Thoracic aorta (tissue), 2 donors: ENCODE measurements at places on chromosomes 7 and 10. TPM values are rescaled to one million over a fixed set of nuclear protein-coding genes. Genes with fewer than 3 reads are reported as not detected.

DNA sequence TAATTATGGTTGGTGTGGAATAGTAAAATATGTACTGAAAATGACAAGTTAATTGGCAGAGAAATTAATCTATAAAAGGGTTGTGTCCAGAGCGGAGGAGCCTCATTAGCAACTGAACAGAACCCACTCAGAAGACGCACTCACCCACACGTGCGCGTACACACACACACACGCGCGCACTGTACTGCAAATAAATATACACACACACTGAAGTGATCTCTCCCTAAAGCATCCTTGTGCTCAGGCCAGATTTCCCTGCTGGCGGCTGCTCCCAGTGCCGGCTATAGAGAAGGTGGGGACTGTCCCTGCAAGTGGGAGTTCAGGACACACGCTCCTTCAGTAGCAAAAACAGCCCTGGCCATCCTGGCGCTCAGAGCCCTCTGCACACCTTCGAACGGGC lies 85.2 kb downstream of the CHST15 start:
- no peak overlapping the region for H3K27ac ChIP-seq
- peaks cover 10% of the 10 kb centered on the region for H3K36me3 ChIP-seq
- no peaks in the 10 kb centered on the region for H3K4me1 ChIP-seq
- no peak for DNase-seq
- no peak overlapping the region for H3K4me3 ChIP-seq

DNA sequence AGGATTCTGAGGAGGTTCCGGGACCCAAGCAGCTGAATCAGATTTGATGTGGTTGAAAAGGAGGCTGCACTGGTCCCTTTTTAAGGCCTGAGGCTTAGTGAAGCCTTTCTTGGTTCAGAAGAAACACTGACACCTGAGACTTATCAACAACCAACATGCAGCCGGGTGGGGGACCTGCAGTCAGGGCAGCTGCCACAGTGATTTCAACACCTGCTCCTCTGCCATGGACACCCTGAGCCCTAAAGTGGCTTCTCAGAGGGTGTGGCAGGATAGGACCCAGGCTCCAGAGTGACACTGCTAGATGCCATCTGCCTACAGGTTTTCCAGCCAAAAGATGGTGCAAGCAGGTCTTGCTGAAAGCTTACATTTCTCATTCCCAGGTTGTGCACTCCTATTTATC lies 99.3 kb downstream of the COL13A1 start:
- no peaks in the 10 kb centered on the region for H3K36me3 ChIP-seq
- H3K27me3 ChIP-seq: no peaks in the 10 kb centered on the region
- no peak overlapping the region for H3K4me3 ChIP-seq
- no peak overlapping the region for H3K27ac ChIP-seq
- peaks cover 25% of the 10 kb centered on the region for H3K4me1 ChIP-seq

GRCh38 chr7:51027935-51028830 lies 245.5 kb upstream of the GRB10 start:
- H3K4me1 ChIP-seq: no peaks in the 10 kb centered on the region
- H3K27me3 ChIP-seq: no peaks in the 10 kb centered on the region
- H3K4me3 ChIP-seq: no peak overlapping the region
- no peaks in the 10 kb centered on the region for H3K36me3 ChIP-seq
- DNase-seq: no peak

DNA sequence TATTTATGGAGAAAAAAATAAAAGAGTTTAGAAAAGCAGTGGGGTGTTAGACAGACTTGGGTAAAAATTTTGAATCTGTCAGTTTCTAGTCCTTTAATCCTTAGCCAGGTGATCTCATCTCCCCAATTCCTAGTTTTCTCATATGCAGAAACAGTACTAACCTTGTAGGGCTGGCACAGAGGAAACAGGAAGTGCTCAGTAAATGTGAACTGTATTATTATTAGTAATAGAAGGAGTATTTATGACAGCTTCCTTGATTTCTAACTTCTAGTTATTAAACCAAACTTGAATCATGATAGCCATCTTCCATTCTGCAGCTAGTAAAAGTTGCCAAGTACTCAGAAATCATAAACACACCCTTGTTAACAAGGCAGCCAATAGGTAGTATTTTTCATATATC lies 12.5 kb downstream of the TBX20 start:
- no peak for DNase-seq
- H3K4me3 ChIP-seq: no peak overlapping the region
- H3K27ac ChIP-seq: no peak overlapping the region
- no peaks in the 10 kb centered on the region for H3K36me3 ChIP-seq
- H3K27me3 ChIP-seq: no peaks in the 10 kb centered on the region

DNA sequence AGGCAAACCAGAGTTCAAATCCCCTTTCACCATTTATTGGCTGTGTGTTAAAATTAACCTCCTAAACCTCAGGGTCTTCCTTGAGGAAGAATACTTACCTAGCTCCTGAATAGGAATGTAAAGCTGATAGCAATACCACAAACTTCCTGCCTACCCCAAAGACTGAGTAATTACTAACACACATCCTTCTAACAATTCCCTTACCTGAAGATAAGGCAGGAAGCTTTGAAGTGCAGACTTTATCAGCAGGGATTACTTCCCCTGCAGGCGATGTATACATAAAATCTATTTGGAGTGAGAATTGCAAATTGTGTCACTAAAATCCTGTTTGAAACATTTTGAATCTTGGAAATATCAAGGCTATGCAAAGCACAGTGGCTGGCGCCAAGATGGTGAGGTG lies 21.2 kb downstream of the EVX1 start:
- no peaks in the 10 kb centered on the region for H3K36me3 ChIP-seq
- DNase-seq: no peak
- no peak overlapping the region for H3K27ac ChIP-seq

GRCh38 chr7:135708041-135708440 lies 19.9 kb downstream of the SLC13A4 start:
- peaks cover 17% of the 10 kb centered on the region for H3K4me1 ChIP-seq
- H3K27me3 ChIP-seq: no peaks in the 10 kb centered on the region
- no peak overlapping the region for H3K4me3 ChIP-seq
- no peak for DNase-seq

DNA sequence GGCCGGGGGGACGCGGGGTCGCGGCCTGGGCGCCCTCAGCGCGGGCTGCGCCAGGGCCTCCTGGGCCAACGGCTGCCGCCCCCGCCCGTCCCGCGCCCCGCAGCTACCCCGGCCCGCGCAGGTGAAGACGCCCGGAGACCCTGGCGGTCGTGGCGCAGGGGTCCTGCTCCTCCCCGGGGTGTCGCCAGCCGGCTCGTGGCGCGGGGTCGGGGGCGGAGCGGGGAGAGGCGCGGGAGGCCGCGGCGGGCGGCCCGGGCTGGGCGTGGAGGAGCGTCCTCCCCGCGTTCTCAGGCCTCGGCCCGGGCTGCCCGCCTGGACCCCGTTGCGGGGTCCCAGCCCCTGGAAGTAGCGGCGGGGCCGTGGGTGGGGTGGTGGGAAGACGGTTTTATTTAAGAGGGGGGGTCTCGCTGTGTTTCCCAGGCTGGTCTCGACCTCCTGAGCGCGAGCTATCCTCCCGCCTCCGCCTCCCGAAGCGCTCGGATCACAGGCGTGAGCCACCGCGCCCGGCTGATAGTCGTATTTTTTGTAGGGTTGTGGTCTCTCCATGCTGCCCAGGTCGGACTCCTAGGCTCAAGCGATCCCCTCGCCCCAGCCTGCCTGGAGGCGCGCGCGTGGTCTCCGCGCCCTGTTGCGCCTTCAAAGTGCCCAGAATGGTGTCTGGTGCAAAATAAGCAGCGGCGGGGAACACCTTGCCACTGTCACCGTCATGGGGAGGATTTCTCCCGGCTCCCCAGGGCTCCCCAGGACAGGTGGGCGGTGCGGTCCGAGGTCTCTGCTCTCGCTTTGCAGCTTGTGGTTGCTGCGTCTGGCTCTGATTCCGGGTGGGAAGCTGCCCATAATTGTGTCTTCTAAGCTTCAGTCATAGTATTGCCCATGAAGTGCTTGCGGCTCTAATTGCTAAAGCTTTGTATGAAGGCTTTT lies 15.3 kb upstream of the SUN1 start:
- H3K4me1 ChIP-seq: peaks cover 74% of the 10 kb centered on the region
- H3K36me3 ChIP-seq: no peaks in the 10 kb centered on the region
- peak overlapping the region; percentile 83 for H3K27ac ChIP-seq

DNA sequence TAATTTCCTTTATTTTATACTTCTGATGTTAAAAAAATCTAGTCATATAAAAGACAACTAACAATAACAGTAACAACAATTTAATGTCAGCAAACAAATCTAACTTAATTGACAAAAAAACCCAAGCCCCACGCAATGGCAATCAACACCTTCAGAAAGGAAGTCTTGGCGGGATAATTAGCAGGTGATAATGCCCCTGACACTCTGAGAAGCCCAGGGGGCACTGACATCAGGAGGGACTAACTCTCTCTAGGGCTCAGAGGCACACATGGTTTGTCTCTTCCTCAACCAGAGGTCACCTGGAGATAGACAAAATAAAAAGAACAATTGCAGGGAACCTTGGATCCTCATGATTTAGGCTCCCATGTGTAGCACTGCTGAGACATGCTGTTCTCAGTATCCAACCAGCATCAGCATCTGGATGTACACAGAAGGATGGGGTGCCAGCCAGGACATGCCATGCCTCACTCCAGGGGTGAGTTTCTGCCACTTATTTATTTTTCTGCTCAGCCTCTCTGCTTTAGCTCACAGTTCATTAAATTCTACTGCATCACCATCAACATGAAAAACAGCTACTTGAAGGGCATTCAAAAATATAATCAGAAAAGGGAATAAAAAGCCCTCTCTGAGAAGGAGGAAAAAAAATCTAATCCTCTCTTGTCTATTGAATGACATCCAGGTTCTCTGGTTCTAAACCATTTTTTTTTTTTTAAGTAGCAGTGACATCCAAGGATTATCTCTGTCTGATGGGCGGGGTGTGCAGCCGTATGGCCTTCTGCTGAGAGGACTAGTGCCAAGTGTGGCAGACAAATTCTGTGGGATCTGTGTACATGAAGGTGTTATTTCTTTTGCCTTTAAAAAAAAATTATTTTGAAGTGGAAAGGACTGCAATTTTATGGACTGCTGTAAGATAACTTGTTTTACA lies 96.3 kb downstream of the ATXN7L1 start:
- DNase-seq: no peak
- H3K36me3 ChIP-seq: no peaks in the 10 kb centered on the region
- H3K27me3 ChIP-seq: no peaks in the 10 kb centered on the region

DNA sequence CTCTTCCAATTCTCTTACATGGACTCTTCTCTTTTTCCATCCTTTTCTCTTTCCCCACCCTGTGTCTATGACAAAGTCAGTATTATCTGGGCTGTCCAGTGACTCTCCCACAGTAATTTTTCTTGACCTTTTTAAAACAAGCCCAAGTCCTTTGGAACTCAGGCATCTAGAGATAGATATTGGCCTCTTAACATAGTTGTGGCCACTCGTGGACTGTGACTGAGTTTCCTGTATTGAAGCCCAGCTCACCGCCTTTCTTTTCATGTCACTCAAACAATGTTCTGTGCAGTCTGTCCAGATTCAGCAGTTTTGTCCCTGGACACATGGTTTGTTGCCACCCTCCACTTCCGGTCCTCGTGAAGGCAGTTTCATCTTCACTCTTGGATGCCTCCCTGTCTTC lies 110.9 kb upstream of the CDC14C start:
- H3K4me1 ChIP-seq: no peaks in the 10 kb centered on the region
- no peak overlapping the region for H3K4me3 ChIP-seq
- H3K27me3 ChIP-seq: no peaks in the 10 kb centered on the region
- no peak overlapping the region for H3K27ac ChIP-seq
- no peak for DNase-seq

GRCh38 chr10:52319926-52320325 lies 5.8 kb downstream of the DKK1 start:
- H3K4me3 ChIP-seq: no peak overlapping the region
- no peak for DNase-seq
- no peak overlapping the region for H3K27ac ChIP-seq

GRCh38 chr7:156639426-156640256 lies 933 bp upstream of the RNF32 start:
- H3K4me1 ChIP-seq: peaks cover 5% of the 10 kb centered on the region
- no peak overlapping the region for H3K27ac ChIP-seq
- H3K36me3 ChIP-seq: no peaks in the 10 kb centered on the region
- no peaks in the 10 kb centered on the region for H3K27me3 ChIP-seq
- H3K4me3 ChIP-seq: peak overlapping the region; percentile 78

GRCh38 chr10:108436096-108436495 lies 1271.6 kb upstream of the SORCS1 start:
- H3K27me3 ChIP-seq: no peaks in the 10 kb centered on the region
- H3K27ac ChIP-seq: no peak overlapping the region
- no peaks in the 10 kb centered on the region for H3K4me1 ChIP-seq
- no peak for DNase-seq
- H3K4me3 ChIP-seq: no peak overlapping the region

- no peak overlapping the region for H3K4me3 ChIP-seq
- no peaks in the 10 kb centered on the region for H3K36me3 ChIP-seq
- no peak for DNase-seq
- no peaks in the 10 kb centered on the region for H3K27me3 ChIP-seq
- no peaks in the 10 kb centered on the region for H3K4me1 ChIP-seq
- H3K27ac ChIP-seq: no peak overlapping the region
Observed at GRCh38 chr7:2934211-2934731, 90.2 kb upstream of the GNA12 start.

DNA sequence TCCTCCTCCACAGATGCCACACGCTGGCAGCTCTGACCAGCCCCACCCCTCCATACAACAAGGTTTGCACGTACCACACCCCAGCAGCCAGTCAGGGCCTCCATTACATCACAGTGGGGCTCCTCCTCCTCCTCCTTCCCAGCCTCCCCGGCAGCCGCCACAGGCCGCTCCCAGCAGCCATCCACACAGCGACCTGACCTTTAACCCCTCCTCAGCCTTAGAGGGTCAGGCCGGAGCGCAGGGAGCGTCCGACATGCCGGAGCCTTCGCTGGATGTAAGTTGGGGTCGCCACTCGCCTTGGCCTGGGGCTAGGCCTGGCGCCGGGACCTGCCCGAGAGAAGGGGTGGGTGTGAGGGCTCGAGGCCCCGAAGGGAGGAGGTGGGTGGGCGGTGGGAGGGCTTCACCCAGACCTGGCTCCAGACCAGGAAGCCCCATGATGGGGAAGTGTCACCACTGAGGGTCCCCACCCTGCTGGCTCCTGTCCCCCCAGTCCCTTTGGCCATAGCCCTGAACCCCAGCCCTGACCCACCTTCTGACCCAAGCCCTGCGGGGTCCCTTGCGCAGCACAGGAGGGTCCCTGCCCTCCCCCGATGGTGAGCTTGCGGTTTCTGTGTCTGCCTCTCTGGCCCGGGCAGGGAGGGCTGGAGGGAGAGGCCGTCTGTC lies 36.2 kb upstream of the PPIF start:
- H3K4me1 ChIP-seq: no peaks in the 10 kb centered on the region
- no peak overlapping the region for H3K27ac ChIP-seq
- peaks cover 35% of the 10 kb centered on the region for H3K36me3 ChIP-seq

DNA sequence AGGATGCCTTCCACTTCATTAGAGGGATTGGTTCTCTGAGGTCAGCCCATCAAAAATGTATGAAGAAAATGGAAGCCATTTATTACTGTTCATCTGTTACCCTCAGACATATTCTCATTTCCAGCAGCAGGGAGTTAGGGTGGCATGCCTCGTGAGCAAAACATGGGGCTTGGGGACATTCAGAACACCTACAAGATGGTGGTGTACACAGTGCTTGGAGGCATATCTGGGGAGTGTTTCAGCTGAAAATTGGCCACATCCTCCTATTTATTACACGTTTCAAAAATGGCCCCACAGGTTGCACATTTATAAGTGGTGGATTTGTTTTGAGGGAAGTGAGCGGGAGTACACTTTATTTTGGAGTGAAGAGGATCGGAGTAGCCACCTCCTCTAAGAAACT lies 93.4 kb downstream of the SPAG6 start:
- no peak overlapping the region for H3K27ac ChIP-seq
- peaks cover 15% of the 10 kb centered on the region for H3K4me1 ChIP-seq
- no peak for DNase-seq

GRCh38 chr7:102073931-102074880 lies 212.5 kb upstream of the SH2B2 start:
- H3K4me1 ChIP-seq: no peaks in the 10 kb centered on the region
- no peak overlapping the region for H3K4me3 ChIP-seq
- H3K27ac ChIP-seq: no peak overlapping the region
- peaks cover 9% of the 10 kb centered on the region for H3K36me3 ChIP-seq
- DNase-seq: no peak

The TMEM196 gene
- total RNA-seq: not detected

The KIFBP gene
- total RNA-seq: 45.1 TPM

The RNF148 gene
- 3.5 TPM for total RNA-seq

The SPDYE18 gene
- total RNA-seq: not detected
